ENCODE measurements at places on chromosomes 5 and 9.

GRCh38 chr5:176151281-176151680 is 86.9 kb upstream of the SIMC1 start:
- H3K4me3 ChIP-seq, result no peak overlapping the region
- no peaks in the 10 kb centered on the region for H3K27me3 ChIP-seq
- no peaks in the 10 kb centered on the region for H3K4me1 ChIP-seq
- no peak for DNase-seq

GRCh38 chr5:148556835-148557234 is 97.5 kb downstream of the HTR4 start:
- peak; percentile 68 for DNase-seq
- H3K36me3 ChIP-seq, result no peaks in the 10 kb centered on the region
- no peak overlapping the region for H3K4me3 ChIP-seq
- no peaks in the 10 kb centered on the region for H3K27me3 ChIP-seq
- H3K4me1 ChIP-seq, result no peaks in the 10 kb centered on the region

- no peak overlapping the region for H3K4me3 ChIP-seq
- H3K36me3 ChIP-seq, result no peaks in the 10 kb centered on the region
- no peaks in the 10 kb centered on the region for H3K27me3 ChIP-seq
Measured at GRCh38 chr5:55855509-55855908, 4.4 kb downstream of the IL31RA start.

GRCh38 chr5:158855510-158855909 is 244.2 kb downstream of the EBF1 start:
- no peaks in the 10 kb centered on the region for H3K36me3 ChIP-seq
- H3K27me3 ChIP-seq, result no peaks in the 10 kb centered on the region
- no peaks in the 10 kb centered on the region for H3K4me1 ChIP-seq
- no peak overlapping the region for H3K27ac ChIP-seq
- H3K4me3 ChIP-seq, result no peak overlapping the region
- DNase-seq, result no peak

DNA sequence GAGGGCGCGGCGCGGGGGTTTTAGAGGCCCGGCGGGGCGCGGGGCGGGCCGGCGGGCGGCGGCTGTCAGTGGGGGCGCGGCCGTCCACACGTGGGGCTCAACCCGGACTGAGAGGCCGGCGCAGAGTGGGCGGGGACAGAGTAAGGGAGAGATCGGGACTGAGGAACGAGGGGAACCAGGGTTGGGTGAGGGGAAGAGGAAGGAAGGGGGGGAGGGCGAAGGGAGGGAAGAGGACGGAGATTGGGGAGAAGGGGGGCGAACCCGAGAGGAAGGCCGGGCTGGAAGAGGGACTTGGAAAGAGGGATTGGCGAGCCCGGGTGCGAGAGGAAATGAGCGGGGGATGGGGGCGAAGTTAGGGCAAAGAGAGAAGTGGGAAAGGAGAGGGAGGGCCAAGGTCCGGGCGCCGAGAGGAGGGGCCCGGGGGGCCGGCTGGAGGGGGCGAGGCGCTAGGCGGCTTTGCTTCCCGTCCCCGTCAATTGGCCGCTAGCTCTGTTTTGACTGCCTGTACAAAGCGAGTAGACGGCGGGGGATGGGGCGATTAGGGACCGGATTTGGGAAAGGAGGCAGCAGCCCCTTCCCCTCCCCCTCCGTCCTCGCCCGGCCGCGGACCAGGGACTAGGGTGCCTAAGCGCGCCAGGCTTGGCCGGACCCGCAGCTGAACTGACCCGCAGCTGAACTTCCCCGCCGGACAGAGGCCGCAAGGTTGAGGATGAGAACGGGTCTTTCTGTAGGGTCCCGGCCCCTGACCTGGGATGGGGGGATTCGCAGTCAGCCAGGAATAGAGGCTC is 399 bp upstream of the FBN2 start:
- H3K4me1 ChIP-seq, result no peaks in the 10 kb centered on the region
- DNase-seq, result peak; percentile 41
- peak overlapping the region; percentile 55 for H3K27ac ChIP-seq
- no peaks in the 10 kb centered on the region for H3K27me3 ChIP-seq
- H3K4me3 ChIP-seq, result peak overlapping the region; percentile 91

- no peaks in the 10 kb centered on the region for H3K4me1 ChIP-seq
- H3K36me3 ChIP-seq, result no peaks in the 10 kb centered on the region
- no peak overlapping the region for H3K4me3 ChIP-seq
- no peaks in the 10 kb centered on the region for H3K27me3 ChIP-seq
- no peak for DNase-seq
- no peak overlapping the region for H3K27ac ChIP-seq
Measured at GRCh38 chr5:110836851-110837250, 98.0 kb downstream of the SLC25A46 start.

- peak overlapping the region; percentile 84 for H3K4me3 ChIP-seq
- peak; percentile 47 for DNase-seq
- peak overlapping the region; percentile 87 for H3K27ac ChIP-seq
- H3K36me3 ChIP-seq, result peaks cover 3% of the 10 kb centered on the region
- no peaks in the 10 kb centered on the region for H3K4me1 ChIP-seq
Measured at GRCh38 chr9:124940521-124940893, 376 bp downstream of the GOLGA1 start.

GRCh38 chr9:4701526-4701925 is 22.2 kb downstream of the CDC37L1 start:
- no peaks in the 10 kb centered on the region for H3K36me3 ChIP-seq
- no peaks in the 10 kb centered on the region for H3K27me3 ChIP-seq
- no peak for DNase-seq

GRCh38 chr9:112080831-112081542 is 94.1 kb downstream of the SUSD1 start:
- no peak overlapping the region for H3K4me3 ChIP-seq
- H3K4me1 ChIP-seq, result peaks cover 4% of the 10 kb centered on the region
- H3K36me3 ChIP-seq, result peaks cover 3% of the 10 kb centered on the region
- no peaks in the 10 kb centered on the region for H3K27me3 ChIP-seq

GRCh38 chr5:119358530-119358900 is 2.7 kb downstream of the TNFAIP8 start:
- H3K36me3 ChIP-seq, result no peaks in the 10 kb centered on the region
- H3K27me3 ChIP-seq, result no peaks in the 10 kb centered on the region
- peaks cover 28% of the 10 kb centered on the region for H3K4me1 ChIP-seq
- no peak overlapping the region for H3K4me3 ChIP-seq
- no peak for DNase-seq

- H3K36me3 ChIP-seq, result no peaks in the 10 kb centered on the region
- H3K27ac ChIP-seq, result no peak overlapping the region
- H3K27me3 ChIP-seq, result no peaks in the 10 kb centered on the region
- DNase-seq, result no peak
- H3K4me3 ChIP-seq, result no peak overlapping the region
Measured at GRCh38 chr9:70395652-70396051, 18.8 kb downstream of the KLF9 start.

DNA sequence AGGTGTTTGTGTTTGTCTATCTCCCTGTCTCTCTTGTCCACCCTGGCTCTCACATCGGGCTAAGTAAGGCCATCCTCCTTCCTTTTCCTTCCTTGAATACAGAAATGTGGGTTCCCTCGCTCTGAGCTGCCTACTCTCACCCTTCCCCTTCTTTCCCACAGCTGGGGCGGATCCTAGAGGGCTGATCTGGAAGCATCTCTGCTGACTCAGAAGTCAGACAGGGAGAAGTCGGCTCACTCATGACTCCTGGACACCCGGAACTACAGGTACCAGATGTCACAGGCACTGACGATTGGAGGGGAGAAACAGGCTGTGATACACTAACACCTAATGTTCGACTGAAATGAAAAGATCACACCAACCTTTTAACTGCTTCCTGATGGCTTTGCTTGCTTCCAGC is 41.3 kb downstream of the PTPN3 start:
- H3K4me3 ChIP-seq, result no peak overlapping the region
- DNase-seq, result peak; percentile 81
- peaks cover 8% of the 10 kb centered on the region for H3K4me1 ChIP-seq

DNA sequence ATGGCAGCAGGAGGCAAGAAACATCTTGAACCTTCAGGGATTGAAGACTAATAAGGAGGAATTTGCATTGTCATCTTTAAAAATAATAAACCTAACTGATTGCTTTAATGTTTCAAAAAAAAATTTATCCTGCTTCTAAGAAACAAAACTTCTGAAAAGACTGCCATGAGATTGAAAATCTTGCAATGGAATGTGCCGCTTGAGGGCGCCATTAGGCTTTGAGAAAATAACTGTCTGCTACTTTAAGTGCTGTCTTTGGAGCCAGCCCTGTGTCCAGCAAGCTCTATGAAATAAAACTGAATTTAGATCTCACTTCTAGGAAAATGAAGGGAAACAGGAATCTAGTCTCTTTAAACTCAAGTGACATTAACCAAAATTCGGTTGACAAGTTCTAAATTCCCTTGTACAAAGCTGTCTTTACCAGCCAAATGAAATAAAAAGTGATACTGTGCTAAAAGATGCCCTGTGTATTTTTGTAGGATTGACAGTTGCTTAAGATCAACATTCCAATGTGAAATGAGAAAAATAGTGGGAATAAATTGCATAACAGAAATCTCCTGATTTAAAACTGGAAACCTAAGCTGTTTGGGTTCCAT is 79.4 kb downstream of the ESM1 start:
- no peaks in the 10 kb centered on the region for H3K36me3 ChIP-seq
- peak; percentile 83 for DNase-seq
- no peak overlapping the region for H3K27ac ChIP-seq
- no peaks in the 10 kb centered on the region for H3K27me3 ChIP-seq

DNA sequence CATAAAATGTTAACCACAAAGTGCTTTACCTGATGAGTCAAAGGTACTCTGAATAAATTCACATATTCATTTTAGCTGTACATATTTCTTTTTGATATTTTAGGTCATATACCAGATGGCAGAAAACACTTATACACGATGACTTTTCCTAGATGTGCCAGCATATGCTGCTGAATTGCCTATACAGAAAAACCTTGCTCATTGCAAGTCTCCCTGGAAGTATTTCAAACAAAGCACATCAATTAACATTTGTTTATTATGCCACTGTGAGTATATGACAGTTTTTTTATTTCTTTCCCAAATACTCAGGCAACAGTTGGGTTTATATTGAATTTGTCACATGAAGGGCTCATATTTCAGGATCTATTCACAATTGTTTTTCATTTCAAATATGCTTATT is 180.8 kb downstream of the TMEM232 start:
- H3K4me3 ChIP-seq, result no peak overlapping the region
- DNase-seq, result no peak
- no peaks in the 10 kb centered on the region for H3K36me3 ChIP-seq
- H3K27ac ChIP-seq, result no peak overlapping the region
- H3K4me1 ChIP-seq, result no peaks in the 10 kb centered on the region

- no peaks in the 10 kb centered on the region for H3K4me1 ChIP-seq
- H3K27ac ChIP-seq, result no peak overlapping the region
- H3K36me3 ChIP-seq, result no peaks in the 10 kb centered on the region
- H3K4me3 ChIP-seq, result no peak overlapping the region
- no peaks in the 10 kb centered on the region for H3K27me3 ChIP-seq
- no peak for DNase-seq
Measured at GRCh38 chr5:175784230-175784629, 87.1 kb upstream of the CPLX2 start.

GRCh38 chr5:18023275-18023674 is 389.0 kb downstream of the TAF11L14 start:
- no peaks in the 10 kb centered on the region for H3K27me3 ChIP-seq
- H3K36me3 ChIP-seq, result no peaks in the 10 kb centered on the region
- no peak overlapping the region for H3K27ac ChIP-seq
- no peak for DNase-seq
- no peak overlapping the region for H3K4me3 ChIP-seq
- H3K4me1 ChIP-seq, result no peaks in the 10 kb centered on the region

- H3K4me3 ChIP-seq, result no peak overlapping the region
- H3K4me1 ChIP-seq, result no peaks in the 10 kb centered on the region
- no peaks in the 10 kb centered on the region for H3K27me3 ChIP-seq
- DNase-seq, result no peak
Measured at GRCh38 chr9:131031005-131031641, 22.1 kb downstream of the LAMC3 start.

GRCh38 chr9:107227774-107228173 is 55.3 kb upstream of the RAD23B start:
- no peak overlapping the region for H3K4me3 ChIP-seq
- no peak overlapping the region for H3K27ac ChIP-seq
- H3K4me1 ChIP-seq, result peaks cover 2% of the 10 kb centered on the region

- H3K4me3 ChIP-seq, result no peak overlapping the region
- DNase-seq, result no peak
- H3K27me3 ChIP-seq, result no peaks in the 10 kb centered on the region
- H3K36me3 ChIP-seq, result no peaks in the 10 kb centered on the region
- peak overlapping the region; percentile 57 for H3K27ac ChIP-seq
Measured at GRCh38 chr9:7145361-7146069, 387.7 kb downstream of the KDM4C start.

- H3K4me3 ChIP-seq, result no peak overlapping the region
- H3K36me3 ChIP-seq, result no peaks in the 10 kb centered on the region
- H3K27ac ChIP-seq, result no peak overlapping the region
Measured at GRCh38 chr5:110815916-110816605, 77.3 kb downstream of the SLC25A46 start.

GRCh38 chr9:18360005-18360404 is 113.9 kb upstream of the ADAMTSL1 start:
- H3K36me3 ChIP-seq, result no peaks in the 10 kb centered on the region
- no peaks in the 10 kb centered on the region for H3K27me3 ChIP-seq
- H3K4me1 ChIP-seq, result no peaks in the 10 kb centered on the region
- H3K4me3 ChIP-seq, result no peak overlapping the region
- no peak for DNase-seq

DNA sequence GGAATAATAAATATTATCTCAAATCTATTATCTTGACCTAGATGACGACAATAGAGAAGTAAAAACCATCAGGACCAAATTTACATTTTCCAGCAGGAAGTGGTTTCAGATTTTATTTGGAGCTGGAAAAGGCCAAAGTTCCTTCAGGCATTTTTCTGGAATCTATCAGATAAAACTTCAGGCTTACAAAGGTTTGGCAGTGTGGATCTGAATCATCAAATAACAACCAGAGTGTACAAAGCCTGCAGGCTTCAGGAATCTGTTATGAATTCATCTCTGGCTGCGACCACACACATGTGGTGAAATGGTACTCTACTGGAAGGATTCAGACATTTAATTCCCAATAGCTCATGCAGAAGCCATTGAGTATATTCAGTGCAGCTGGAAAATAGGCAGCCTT is 726.4 kb upstream of the GRAMD2B start:
- no peaks in the 10 kb centered on the region for H3K36me3 ChIP-seq
- peak; percentile 43 for DNase-seq
- no peaks in the 10 kb centered on the region for H3K27me3 ChIP-seq

DNA sequence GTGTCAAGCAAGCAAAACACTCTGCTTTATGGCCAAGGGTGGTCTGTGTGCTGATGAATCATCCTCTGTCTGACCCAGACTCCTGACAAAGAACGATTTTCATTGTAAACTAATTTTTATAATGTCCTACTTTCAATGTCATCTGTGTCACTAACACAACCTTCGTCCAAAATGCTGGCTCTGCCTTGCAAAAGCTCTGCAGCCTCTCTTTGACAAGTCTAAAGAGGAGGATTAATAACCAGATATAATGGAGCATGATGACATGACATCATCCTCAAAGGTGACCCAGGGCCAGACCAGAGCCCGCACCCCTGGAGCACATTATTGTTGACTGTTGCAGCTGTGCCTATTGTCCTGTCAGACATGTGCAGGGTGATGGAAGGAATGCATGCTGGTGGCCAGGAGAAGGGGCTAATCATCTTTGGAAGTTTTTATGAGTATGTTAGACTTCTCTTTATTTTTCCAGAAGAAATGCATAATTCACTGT is 589.4 kb downstream of the NR2F1-AS1 start:
- no peak overlapping the region for H3K4me3 ChIP-seq
- H3K36me3 ChIP-seq, result no peaks in the 10 kb centered on the region
- H3K27ac ChIP-seq, result no peak overlapping the region
- no peaks in the 10 kb centered on the region for H3K4me1 ChIP-seq
- DNase-seq, result peak; percentile 1

Data from trophoblast cell (in vitro differentiated cells and primary cell).